ENCODE measurements at places on chromosomes 7 and 10.

GRCh38 chr7:155380221-155380861 is 77.6 kb upstream of the EN2 start:
- peak; percentile 26 for DNase-seq

DNA sequence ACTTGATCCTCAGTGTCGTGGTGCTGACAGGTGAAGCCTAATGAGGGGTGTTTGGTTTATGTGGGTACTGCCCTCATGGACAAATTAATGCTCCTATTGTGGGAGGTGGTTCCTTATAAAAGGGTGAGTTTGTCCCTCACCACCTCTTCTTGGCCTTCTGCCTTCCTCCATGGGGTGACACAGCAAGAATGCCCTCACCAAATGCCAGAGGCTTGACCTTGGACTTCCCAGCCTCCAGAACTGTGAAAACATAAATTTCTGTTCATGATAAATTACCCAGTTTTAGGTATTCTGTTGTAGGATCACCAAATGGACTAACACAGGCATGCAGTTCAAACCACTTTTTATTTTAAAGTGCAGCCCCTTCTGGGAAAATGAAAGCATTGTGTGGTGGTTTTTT is 39.4 kb downstream of the BAMBI start:
- DNase-seq, result no peak

GRCh38 chr10:86102031-86102430 is 264.6 kb downstream of the GRID1 start:
- DNase-seq, result no peak

DNA sequence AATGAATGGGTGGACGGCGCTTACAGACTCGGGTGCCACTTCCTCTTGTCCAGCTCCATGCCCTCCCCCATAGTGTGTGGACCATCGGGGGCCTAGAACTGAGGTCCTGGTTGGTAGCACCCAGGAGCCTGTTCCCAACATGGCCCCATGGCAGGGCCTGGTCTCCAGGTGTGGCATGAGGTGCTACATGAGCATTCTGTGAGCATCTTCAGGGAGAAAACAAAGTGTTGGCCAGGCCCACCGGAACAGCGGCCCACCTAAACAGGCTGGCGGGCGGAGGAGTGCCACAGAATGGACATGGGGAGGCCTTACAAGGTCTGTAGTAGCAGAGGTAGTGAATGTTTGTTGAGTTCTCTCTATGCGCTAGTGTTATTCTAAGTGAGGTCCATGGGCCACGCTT is 76.9 kb downstream of the PARP12 start:
- no peak for DNase-seq

DNA sequence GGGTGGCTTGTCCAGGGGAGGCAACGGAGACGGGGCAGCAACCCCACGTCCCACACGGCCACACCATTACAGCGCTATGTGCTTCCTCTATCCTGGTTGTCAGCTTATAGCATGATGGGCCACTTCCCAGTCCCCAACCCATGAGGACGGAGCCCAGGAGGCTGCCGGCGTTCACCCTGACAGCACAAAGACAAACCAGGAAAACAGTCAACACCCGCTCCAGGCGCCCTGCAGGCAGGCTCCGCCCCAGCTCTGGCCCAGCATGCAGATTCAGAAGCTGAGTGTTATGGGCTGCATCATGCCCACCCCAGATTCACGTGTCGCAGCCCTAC is 14.8 kb downstream of the WDR86 start:
- no peak for DNase-seq

DNA sequence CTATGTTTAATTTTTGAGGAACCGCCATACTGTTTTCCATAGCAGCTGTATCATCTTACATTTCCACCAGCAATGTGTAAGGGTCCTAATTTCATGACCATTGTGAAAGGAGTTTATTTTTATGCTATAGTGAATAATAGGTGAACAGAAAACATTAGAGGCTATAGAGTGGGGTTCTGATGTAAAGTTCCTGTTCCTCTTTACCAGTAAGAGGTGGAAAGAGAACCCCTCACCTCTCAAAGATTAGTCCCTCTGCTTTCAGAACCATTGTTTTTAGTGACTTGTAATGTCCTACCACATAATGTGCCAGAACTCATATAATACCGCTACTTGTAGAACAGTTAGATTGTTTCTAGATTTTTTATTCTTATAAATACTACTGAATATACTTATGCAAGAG is 34.2 kb downstream of the SUFU start:
- no peak for DNase-seq

GRCh38 chr7:127251465-127252376 is 1.0 kb downstream of the GRM8 start:
- DNase-seq, result no peak

- no peak for DNase-seq
These were observed 238.9 kb upstream of the PLXNA4 start for GRCh38 chr7:132815130-132815529.
